Neural progenitor cell (in vitro differentiated cells): ENCODE measurements at places on chromosomes 12 and 14. TPM values are rescaled to one million over a fixed set of nuclear protein-coding genes. Genes with fewer than 3 reads are reported as not detected.
A peak's percentile ranks its signal among the peaks of the same experiment; 100 is the strongest.

DNA sequence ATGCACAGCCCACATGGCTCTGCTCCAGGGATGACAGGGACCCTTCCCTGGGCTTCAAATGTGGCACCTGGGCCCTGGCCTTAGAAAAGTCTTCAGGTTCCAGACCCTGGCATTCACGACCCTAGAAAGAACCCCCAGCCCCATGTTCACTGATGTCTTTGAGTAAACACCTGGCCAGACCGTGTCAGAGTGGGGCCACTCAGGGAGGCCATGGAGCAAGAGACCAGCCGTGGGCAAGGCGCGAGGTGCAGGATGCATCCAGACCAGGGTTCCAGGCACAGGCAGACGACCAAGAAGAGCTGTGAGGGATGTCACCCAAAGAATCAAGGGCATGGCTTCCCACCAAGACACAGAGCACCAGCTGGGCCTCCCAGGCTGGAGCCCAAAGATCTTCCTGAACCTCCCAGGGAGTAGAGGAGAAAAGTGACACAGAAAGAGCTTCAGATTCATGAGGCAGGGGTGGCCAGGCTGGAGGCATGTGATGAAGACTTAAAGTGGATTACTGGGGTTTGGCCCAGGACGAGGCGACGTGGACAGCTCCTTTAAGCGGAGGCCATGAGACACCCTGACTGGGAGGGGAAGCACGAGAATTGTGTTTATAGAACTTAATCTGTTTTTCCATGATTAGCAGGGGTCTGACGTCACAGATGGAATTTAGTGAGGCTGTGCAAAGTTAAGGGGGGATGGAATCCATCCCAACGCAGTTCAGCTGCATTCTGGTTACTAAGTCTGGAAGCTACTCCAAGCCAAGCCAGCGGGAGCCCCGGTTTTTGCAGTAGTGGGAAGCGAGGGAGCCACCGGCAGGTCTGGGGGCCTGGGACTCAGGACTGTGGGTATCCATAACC, 61.6 kb downstream of the ARL6IP4 start:
- no peak for DNase-seq
- no peak overlapping the region for H3K4me3 ChIP-seq
- no peak overlapping the region for H3K27ac ChIP-seq
- peaks cover 7% of the 10 kb centered on the region for H3K4me1 ChIP-seq

GRCh38 chr12:103771466-103771865, 69.6 kb downstream of the NT5DC3 start:
- no peak overlapping the region for H3K4me3 ChIP-seq
- no peaks in the 10 kb centered on the region for H3K36me3 ChIP-seq
- no peaks in the 10 kb centered on the region for H3K27me3 ChIP-seq
- H3K4me1 ChIP-seq: peaks cover 24% of the 10 kb centered on the region
- peak; percentile 59 for DNase-seq

GRCh38 chr12:71456316-71456715, 16.7 kb downstream of the LGR5 start:
- peak; percentile 85 for DNase-seq
- peaks cover 65% of the 10 kb centered on the region for H3K4me1 ChIP-seq
- H3K27ac ChIP-seq: peak overlapping the region; percentile 91

GRCh38 chr14:79693935-79694334, 517.4 kb downstream of the DIO2 start:
- no peaks in the 10 kb centered on the region for H3K27me3 ChIP-seq
- H3K4me3 ChIP-seq: no peak overlapping the region
- H3K27ac ChIP-seq: no peak overlapping the region

Gene AKAP3
- total RNA-seq: 2.4 and 3.0 TPM in 2 replicates

Gene FERMT2
- total RNA-seq: 114 and 166 TPM in 2 replicates

Gene RHNO1
- total RNA-seq: 95.5 and 140 TPM in 2 replicates

Gene TAS2R10
- 0.87 and 1.4 TPM in 2 replicates for total RNA-seq

Gene GPR137C
- total RNA-seq: 7.1 and 9.3 TPM in 2 replicates

Gene IGFBP6
- total RNA-seq: 2.5 and 2.6 TPM in 2 replicates

Gene ANKS1B
- 4.5 and 7.9 TPM in 2 replicates for total RNA-seq
